ENCODE measurements at places on chromosomes 4 and X.

GRCh38 chrX:95949588-95949987 lies 735.1 kb upstream of the DIAPH2 start:
- no peak for DNase-seq
- no peaks in the 10 kb centered on the region for H3K36me3 ChIP-seq
- no peak overlapping the region for H3K27ac ChIP-seq

- no peaks in the 10 kb centered on the region for H3K36me3 ChIP-seq
- no peak for DNase-seq
- H3K4me3 ChIP-seq, result no peak overlapping the region
- no peak overlapping the region for H3K27ac ChIP-seq
- H3K27me3 ChIP-seq, result no peaks in the 10 kb centered on the region
Measured at GRCh38 chrX:104482757-104483156, 83.2 kb upstream of the IL1RAPL2 start.

GRCh38 chr4:34922325-34922724 lies 1322.0 kb downstream of the ARAP2 start:
- H3K4me3 ChIP-seq, result no peak overlapping the region
- H3K4me1 ChIP-seq, result no peaks in the 10 kb centered on the region
- H3K27me3 ChIP-seq, result no peaks in the 10 kb centered on the region
- no peak for DNase-seq
- H3K36me3 ChIP-seq, result no peaks in the 10 kb centered on the region

GRCh38 chr4:159185591-159186023 lies 82.7 kb downstream of the RAPGEF2 start:
- no peak overlapping the region for H3K4me3 ChIP-seq
- no peak for DNase-seq
- H3K27me3 ChIP-seq, result no peaks in the 10 kb centered on the region
- H3K4me1 ChIP-seq, result peaks cover 11% of the 10 kb centered on the region
- H3K36me3 ChIP-seq, result no peaks in the 10 kb centered on the region

- DNase-seq, result no peak
- H3K36me3 ChIP-seq, result peaks cover under 1% of the 10 kb centered on the region
- H3K4me3 ChIP-seq, result no peak overlapping the region
- H3K27me3 ChIP-seq, result peaks cover 6% of the 10 kb centered on the region
Measured at GRCh38 chr4:10120943-10121567, 4.5 kb upstream of the WDR1 start.
